ENCODE measurements at places on chromosomes 7 and 10.

GRCh38 chr7:12315049-12315448, 88.6 kb downstream of the VWDE start:
- DNase-seq: no peak

DNA sequence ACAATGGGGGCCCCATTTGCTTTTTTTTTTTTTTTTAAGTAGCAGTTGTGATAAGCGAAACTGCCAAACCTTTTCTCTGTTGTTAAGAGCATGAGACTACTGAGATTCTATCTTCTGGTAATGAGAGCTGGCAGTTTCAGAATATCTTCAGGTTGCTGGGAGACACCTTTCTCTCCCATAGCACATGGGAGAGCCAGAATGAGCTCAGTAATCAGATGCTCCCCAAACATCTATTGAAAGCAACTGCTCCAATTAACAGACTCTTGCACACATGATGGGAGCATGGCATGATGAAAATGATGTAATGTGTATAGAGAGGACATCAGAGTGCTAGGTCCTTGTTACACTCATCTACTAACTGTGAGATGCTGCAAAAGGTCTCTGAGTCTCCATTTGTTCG, 18.8 kb downstream of the MYO3A start:
- no peak for DNase-seq

- no peak for DNase-seq
Observed at GRCh38 chr7:91636129-91636724, 244.3 kb downstream of the MTERF1 start.

- DNase-seq: no peak
Observed at GRCh38 chr10:14329746-14330173, 964 bp downstream of the FRMD4A start.

DNA sequence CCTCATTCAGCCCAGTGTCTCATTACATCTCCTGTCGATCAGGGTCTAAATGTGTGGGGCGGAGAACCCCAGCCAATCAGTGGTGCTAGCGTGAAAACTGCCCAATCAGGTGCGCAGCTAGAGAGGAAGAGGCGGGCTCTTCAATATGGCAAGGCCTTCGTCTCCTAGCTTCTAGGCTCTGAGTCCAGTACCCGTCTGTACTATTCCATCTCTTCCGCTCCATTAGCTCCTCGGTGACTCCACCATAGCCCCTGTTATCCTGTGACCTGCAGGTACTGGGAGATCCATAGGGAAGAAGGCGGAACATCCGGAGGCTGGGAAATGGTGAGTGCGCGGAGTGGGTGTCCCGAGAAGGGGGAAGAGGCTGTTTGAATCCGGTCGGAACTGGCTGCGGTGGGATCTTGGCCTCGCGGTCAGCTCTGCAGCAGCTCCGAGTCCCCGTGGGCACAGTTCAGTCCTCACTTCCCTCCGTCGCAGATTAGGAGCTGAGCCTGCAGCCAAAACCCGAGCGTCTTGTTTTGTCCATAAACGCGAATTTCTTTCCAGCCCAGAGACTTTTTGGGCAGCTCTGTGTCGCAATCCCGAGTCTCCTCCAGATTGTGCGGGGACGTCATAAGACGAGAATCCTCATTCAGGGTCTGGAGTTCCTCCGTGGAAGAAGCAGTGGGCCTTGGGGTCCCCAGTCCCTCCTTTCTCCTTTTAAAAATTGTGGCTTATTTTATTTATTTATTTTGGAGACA, at the start of gene ZNF727:
Gene ZNF727 (plus strand): TSS at position 134 of the 740 bp plus-strand sequence. CDS start 188 bp downstream, at position 322.
- DNase-seq: no peak

- no peak for DNase-seq
Observed at GRCh38 chr10:88186335-88186734, 322.9 kb downstream of the PTEN start.

DNA sequence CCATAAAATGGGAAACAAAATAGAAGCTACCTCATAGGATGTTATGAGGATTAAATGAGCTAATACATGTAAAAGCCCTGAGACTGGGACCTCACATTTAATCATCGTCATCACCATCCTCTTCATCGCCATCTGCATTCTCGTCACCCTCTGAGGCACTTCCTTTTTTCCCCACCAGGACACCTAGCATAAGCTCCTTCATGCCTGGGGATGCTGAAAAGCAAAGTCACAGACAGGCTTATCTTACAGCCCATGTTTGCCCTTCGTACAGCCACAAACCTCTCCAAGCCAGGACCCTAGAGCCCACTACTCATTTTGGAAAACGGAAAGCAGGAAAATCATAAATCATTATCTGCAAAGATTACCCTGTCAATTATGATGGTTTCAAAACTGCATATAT, 249.6 kb downstream of the GPAM start:
- DNase-seq: no peak

DNA sequence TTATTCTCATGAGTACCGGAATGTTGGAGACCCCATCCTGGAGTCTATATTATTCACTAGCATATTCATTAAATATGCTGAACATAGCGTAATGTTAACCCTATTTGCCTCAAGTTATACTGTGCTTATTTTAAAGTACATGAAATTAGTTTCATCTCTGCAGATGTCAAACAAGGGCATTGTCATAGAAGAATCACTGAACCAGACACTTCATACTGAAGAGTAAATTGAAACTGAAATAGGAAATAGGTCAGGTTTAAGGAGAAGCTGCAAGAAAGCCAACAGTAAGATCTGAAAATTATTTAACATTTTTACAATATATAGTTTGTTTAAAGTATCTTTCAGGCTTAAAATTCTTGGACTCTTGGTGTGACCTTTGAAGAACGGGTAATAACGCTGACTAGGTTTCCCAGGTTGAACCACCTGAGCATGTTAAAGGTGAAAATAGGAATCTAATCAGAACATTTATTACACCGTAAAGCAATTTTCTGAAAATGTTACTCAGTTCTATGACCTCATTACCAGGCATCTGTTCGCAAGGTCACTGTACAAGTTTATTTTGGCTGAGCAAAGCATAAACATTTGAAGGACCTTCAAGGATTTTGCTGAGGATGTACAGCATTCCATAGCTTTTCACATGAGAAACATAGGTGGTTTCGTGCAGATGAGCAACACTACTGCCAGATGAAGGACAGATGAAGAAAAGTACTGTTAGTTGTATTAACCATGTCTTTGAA, 82.7 kb downstream of the REEP3 start:
- peak; percentile 15 for DNase-seq

- no peak for DNase-seq
Observed at GRCh38 chr7:127791446-127792189, 139.6 kb downstream of the SND1 start.

GRCh38 chr7:84693483-84693882, 493.4 kb downstream of the SEMA3D start:
- no peak for DNase-seq

DNA sequence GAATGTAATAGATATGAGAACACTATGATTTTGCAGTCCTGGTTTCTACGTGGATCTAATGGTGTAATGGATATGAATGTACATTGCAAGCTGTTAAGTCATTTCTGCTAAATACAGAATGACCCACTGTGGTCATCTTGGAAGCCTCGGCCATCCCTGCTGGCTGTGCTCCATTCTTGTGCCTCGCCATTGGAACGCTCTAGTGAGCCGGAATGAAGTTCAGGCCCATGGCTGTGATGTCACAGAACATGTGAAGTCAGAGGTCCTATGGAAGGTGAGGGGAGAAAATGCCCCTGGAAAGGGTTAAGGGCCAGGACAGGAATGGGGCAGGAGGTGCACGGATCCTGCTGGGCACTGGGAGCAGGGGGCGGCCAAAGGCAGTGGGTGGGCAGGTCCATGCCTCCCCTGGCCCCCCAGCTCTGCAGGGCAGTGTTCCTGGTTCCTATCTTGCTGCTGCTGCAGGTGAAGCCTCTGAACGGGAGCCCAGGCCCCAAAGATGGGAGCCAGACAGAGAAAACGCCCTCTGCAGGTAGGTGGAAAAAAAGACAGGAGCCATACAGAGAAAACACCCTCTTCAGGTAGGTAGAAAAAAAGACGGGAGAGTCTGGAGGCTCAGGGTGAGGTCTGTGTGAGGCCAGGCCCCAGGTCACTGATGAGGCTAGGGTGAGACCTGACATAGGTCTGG, at the start of gene LLCFC1:
Gene LLCFC1 (plus strand): TSS at position 259 of the 685 bp plus-strand sequence. CDS start 138 bp downstream, at position 397.
- DNase-seq: peak; percentile 18

GRCh38 chr10:124030492-124031110, 62.8 kb downstream of the CHST15 start:
- no peak for DNase-seq

DNA sequence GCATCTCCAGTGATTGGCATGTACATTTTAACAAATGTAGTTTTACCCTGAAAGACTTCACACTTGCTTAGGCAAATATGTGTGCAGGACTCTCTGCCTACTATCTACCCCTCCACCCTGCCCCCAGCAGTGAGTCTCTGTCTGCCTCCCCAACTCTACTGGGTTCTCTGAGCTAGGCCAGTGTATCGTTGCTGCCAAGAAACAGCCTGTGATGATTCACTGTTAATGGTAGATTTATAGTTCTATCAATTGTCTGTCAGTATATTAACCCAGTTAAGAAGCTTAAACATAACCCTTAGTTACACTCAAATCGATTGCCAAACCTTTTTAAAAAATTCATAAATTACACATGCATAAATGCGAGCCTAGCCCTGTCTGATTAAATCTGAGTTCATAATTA, 137.0 kb downstream of the SND1 start:
- no peak for DNase-seq

- DNase-seq: no peak
Observed at GRCh38 chr10:72234560-72235095, 18.6 kb upstream of the ASCC1 start.

- DNase-seq: no peak
Observed at GRCh38 chr10:7561985-7562384, 104.8 kb downstream of the ITIH5 start.

DNA sequence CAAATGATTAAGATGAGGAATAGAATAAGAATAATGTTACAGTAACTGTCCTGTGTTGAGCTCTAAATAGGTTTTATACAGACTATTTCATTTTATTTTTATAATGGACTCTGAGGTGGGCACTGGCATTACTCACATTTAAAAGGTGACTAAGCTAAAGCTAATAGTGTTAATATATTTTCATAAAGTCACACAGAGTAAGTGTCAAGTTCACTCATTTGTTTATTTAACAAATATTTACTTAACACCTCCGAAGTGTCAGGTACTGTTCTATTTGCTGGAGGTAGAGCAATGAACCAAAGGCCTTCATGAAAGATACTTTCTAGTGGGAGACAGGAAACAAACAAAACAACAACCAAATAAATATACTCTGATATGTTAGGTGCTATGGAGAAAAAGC, 44.0 kb downstream of the ASB4 start:
- DNase-seq: no peak

DNA sequence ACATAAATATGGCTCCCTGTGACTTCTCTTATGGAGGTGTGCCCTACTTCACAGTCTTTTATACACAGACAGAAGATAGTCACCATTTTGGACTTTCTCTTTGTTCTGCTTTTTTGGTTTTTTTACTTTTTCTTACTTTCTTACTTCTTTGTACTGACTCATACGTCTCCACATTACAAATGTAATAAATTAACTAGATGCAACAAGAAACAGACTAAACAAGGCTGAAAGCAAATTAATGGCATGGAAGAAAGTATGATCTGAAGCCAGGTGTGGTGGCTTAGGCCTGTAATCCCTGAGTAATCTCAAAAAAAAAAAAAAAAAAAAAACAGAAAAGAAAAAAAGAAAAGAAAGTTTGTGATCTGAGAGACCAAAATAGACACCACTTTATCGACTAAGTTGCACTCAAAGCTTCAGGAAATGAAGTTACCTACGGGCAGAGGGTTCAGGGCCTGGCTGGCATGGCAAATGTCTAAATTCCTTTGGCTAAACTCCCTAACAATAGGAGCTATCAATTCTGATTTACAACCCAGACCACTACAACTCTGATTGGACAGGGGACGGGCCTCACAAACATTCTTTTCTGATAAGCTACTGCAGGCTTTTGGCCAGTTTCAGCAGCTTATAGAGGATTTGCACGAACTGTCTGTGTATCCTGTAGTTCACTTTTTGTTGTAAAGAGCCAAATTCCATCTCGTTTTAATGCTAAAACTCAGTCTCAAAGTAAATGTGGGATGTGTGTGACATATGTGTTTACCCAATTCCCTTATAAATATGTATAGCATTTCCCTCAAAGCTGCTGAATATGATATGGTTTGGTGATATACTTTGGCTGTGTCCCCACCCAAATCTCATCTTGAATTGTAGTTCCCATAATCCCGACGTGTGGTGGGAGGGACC, 129.1 kb downstream of the SEPTIN14 start:
- no peak for DNase-seq

GRCh38 chr7:76280408-76280807, 22.1 kb upstream of the HSPB1 start:
- DNase-seq: no peak

DNA sequence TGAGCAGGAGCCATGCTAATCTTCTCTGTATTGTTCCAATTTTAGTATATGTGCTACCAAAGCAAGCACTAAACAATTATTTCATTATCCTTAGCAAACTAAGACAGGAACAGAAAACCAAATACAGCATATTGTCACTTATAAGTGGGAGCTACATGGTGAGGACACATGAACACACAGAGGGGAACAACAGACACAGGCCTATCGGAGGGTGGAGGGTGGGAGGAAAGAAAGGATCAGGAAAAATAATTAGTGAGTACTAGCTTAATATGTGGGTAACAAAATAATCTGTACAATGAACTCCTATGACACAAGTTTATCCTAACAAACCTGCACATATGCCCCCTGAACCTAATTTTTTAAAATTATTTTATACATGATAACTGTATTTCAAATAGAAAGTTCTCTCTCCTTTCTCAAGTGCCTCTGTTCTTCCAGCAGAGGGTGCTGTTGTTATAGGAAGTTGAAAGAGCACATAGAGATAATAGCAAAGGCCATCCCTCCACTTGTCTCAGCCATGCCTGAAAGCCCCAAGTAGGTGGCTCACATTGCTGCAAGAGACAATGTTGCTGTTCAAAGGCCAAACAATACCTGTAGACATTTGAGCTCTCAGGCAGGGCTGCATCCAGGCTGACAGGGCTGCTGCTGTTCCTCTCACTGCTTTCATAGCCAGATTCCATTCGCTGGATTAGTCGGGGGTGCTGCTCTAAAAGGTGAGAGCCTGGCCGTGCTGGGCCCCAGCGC, 33.4 kb upstream of the PPP3CB start:
- peak; percentile 60 for DNase-seq

- DNase-seq: no peak
Observed at GRCh38 chr7:151273651-151274390, 25.3 kb upstream of the SMARCD3 start.

- DNase-seq: no peak
Observed at GRCh38 chr7:1696671-1697498, 26.8 kb downstream of the ELFN1 start.

DNA sequence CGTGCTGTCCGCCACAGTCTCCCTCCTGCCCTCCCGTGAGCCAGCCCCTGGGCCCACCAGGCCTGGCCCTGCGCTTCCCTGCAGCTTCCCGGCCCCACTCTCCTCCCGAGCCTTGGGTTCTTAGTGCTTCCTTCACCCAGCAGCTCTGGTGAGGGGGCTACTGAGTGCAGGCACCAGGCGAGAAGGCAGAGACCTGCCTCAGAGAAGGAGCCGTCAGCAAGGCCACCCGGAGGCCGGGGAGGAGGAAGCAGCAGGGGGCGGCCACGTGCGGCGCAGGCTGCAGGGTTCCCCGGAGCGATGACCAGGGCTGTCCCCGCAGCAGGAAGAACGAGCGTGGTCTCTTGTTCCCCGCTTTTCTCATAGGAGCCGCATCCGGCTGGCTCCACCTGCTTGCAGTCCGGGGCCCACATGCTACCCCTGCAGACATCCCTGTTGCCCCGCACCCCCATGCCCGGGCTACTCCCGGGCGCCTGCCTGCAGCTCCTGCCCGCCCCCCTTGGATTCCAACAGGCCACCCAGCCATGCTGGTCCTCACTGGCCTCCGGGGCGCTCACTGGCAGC, 20.5 kb downstream of the YKT6 start:
- no peak for DNase-seq

- no peak for DNase-seq
Observed at GRCh38 chr10:70898687-70899086, 10.3 kb upstream of the PCBD1 start.
